Mesenteric fat pad (tissue), 1 donor: ENCODE measurements at places on chromosomes 1 and 21. TPM values are rescaled to one million over a fixed set of nuclear protein-coding genes. Genes with fewer than 3 reads are reported as not detected.

GRCh38 chr1:154614901-154615300 lies 6.9 kb upstream of the ADAR start:
- DNase-seq: no peak

GRCh38 chr1:22921452-22922126 lies 51.1 kb downstream of the LACTBL1 start:
- DNase-seq: no peak

DNA sequence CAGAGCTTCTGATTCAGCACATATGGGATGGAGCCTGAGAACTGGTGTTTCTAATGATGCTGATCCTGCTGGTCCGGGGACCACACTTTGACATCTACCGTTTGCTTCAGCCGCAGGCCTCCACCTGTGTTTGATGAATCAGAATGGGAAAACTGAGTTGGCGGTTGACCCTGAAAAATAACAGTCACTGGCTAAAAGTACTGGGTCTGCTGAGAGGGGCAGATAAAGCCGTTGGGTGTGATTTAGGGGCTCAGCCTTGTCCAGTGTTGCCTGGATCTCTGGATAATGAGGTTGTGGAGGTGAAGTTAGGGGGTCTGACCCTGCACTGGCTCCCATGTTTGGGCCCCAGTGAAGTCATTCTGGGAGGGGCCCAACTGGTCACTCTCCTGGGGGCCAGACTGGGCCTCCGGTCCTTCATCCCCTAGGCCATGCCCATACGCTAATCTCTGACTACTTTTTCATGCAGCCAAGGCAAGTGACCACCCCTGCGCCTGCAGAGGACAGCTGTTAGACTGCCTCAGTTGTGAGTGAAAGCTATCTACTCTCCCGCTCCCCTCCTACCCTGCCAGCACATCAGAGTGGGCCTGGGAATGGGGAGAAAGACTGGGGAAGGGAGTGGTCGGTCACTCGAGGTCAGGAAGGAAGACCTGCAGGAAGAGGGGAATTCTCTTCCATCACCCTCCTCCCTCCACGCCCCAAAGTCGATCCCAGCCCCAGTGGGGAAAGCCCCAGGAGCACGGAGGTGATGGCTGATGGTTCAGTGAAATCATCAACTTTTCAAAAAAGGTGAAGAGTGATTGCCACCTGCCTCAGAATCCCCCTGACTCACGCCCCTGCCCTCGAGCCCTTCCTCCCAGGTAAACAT lies 27.7 kb downstream of the VASH2 start:
- DNase-seq: no peak

- no peak for DNase-seq
Observed at GRCh38 chr1:222583079-222583478, 6.7 kb downstream of the TAF1A start.

DNA sequence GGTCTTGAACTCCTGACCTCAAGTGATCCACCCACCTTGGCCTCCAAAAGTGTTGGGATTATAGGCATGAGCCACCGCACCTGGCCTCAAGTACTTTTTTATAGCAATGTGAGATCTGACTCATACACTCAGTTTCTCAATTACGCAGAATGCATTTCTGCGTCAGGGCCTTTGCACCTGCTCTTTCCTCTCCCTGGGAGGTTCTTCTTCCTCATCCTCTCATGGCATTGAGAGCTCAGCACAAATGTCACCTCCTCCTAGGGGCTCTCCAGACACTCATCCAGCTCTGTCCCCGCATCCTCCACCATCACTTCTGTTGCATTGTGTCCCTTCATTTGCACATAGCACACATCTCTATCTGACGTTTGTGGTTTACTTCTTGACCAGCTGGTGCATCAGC lies 418.8 kb downstream of the PTPRU start:
- peak; percentile 6 for DNase-seq

- DNase-seq: no peak
Observed at GRCh38 chr1:17869815-17870214, 114.7 kb downstream of the ACTL8 start.

- no peak for DNase-seq
Observed at GRCh38 chr1:196701144-196701543, 49.3 kb downstream of the CFH start.

DNA sequence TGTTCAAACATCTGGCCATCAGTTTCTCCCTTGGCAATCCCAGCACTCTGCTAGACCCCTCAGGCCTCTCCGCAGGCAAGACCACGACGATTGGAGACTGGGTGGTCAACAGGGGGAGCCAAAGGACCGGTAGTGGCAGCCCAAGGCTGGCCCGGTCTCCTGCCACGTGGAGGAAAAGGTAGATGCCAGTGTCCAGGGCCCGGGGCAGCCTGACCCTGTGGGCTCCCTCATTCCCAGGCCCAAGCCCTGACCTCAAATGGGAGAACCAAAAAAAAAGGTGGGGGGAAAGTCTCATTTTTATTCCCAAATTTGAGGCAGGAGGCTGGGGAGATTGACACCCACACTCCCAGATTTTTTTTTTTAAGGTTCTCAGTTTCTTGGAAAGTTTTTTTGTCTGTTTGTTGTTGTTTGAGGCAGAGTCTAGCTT lies 24.8 kb downstream of the S100A6 start:
- peak; percentile 93 for DNase-seq

DNA sequence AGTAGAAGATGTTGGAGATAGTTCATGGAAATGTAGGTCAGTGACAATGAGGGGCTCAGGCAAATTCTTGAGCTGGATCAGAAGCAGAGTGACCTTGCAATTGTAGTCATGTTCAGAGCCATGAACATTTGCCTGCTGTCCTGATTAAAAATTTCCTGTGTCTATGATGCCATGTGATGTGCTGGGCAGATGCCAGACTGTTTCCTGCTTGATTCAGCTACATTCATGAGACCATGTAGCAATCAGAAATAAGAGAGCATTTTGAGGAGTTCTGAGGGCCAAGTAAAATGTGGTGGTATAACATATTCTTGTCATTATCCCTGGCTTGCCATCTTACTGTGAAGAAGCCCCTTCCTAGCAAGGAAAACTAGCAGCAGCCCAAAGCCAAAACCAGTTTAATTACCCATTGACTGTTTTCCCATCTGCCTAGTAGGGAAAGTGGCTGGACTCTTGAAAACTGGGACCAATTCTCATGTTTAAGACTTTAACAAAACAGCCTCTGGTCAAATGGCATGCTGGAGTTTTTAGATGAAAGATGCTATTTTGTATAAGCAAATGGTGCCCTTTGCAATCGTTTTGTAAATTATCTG lies 118.3 kb downstream of the NOS1AP start:
- DNase-seq: no peak

DNA sequence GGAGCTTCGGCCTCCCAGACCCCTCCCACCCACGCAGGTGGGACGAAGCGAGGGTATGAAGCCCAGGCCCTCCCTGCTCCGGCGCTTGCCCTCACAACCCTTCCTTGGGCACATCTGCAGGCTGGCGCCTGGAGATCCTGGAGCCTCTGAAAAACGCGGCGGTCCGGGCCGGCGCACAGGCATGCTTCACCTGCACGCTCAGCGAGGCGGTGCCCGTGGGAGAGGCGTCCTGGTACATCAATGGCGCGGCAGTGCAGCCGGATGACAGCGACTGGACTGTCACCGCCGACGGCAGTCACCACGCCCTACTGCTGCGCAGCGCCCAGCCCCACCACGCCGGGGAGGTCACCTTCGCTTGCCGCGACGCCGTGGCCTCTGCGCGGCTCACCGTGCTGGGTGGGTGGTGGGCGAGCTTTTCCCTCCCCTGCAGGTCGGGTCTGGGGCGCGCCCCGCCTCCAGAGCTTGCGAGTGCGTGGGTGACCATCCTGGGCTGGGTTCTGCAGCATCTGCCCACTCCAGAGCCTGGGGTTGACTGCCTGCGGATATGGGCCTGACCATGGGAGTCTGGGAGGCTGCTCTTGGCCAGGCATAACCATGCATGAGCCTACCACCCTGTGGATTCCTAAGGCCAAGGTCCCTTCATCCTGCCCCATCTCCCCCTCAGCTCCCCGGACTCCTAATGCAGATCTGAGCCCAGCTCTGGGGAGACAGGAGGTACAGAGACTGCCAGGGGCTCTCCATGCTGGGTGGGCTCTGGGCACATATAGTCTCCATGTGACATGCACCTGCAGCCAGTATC lies 89.8 kb downstream of the TRIM11 start:
- DNase-seq: peak; percentile 88

DNA sequence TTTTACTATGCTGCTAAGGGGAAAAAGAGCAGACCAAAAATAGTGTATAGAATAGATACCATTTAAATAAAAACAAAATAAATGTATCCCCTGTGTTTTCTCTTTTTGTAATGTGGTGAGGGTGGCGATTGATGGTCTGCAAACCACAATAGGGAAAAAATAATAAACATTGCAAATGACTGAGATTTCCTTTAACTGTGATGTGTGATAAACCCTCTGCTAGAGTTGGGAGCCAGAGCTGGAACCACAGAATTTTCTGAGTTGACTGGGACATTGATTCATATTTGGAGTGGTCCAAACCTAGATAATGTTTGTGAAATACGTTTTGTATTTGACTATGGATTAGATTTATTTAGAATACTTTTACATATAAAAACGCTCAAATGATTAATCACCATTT lies 70.6 kb upstream of the PTGFR start:
- DNase-seq: no peak

- DNase-seq: no peak
Observed at GRCh38 chr1:160704250-160704649, 7.4 kb downstream of the CD48 start.

DNA sequence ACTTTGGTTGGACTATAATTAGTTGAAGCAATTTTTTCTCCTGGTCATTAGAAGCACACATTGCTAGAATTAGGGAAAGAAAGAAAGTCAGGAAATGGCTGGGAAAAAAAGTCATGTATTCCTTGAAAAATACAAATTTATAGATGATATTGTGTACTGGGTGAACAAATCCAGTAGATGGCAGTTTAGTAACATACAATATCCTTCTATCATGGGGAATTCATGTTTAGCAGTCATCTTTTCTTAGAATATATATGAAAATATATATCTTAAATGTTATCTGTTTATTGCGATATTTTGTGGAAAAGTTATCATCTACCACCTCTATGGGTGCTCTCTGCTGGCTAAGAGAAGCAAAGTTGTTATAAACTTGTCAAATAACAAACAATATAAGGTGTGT lies 13.1 kb upstream of the ZRANB2 start:
- no peak for DNase-seq

DNA sequence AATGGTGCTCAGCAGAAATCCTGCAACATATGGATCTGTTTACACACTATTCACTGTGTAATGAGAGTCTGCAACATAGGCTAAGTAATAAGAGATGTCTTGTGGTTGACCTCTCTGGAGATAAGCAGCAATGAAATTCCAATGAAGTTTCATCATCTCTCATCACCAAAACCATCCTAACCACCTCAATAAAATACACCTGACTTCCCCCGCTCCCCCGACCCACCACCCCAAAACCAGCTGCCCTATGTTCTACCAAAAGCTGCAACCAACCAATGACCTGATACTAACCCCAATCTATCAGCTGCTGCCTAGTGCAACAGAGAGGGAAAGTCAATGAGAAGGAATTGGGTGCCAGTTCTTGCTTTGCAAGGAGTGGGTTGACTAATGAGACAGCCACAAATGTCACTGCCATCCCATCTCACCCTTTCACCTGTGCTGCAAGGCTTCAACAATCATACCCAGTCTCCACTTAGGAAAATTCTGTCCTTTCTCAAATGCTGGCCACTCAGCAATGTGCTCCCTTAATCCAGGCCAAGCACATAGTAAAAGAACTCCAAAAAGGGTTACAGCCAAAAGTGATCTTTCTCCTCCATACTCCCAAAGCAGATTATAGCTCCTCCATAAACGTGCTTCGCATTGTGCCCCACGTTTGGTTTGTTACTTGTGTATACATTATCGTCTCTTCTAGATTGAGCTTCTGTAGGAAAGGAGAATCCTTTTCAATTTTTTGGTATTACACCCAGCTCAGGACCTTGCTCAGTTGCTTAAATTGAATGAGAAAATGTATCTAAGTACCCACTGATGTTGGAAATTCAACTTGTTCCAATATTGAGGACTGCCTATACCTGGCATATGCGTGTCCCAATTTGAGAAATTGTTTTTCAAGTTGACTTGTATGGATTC lies 29.0 kb downstream of the MRPL39 start:
- DNase-seq: no peak

GRCh38 chr1:33001282-33001681 lies 35.4 kb downstream of the AK2 start:
- DNase-seq: no peak

DNA sequence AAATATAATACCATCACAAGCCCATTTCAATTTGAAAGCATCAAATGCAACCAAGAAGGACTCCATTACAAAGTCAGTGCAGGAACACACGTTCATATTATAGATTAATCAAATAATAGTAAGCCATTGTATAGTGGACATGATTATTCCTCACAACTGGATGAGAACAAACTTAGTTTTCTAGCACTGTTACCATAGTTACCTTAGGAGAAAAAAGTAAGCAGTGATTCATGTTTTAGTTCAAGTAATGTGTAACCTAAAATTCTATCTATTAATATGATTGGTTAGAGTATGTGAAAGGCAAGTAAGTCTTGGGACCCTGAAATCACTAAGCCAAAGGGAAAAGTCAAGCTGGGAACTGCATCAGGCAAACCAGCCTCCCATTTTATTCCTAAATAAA lies 15.2 kb downstream of the SSX2IP start:
- DNase-seq: no peak

- DNase-seq: no peak
Observed at GRCh38 chr1:6745073-6745472, 40.2 kb upstream of the CAMTA1 start.

- DNase-seq: no peak
Observed at GRCh38 chr21:18614303-18614702, 210.7 kb upstream of the TMPRSS15 start.

- peak; percentile 45 for DNase-seq
Observed at GRCh38 chr21:19914028-19914427, 1084.2 kb upstream of the NCAM2 start.

GRCh38 chr1:168958562-168959289 lies 147.8 kb upstream of the ATP1B1 start:
- DNase-seq: no peak

DNA sequence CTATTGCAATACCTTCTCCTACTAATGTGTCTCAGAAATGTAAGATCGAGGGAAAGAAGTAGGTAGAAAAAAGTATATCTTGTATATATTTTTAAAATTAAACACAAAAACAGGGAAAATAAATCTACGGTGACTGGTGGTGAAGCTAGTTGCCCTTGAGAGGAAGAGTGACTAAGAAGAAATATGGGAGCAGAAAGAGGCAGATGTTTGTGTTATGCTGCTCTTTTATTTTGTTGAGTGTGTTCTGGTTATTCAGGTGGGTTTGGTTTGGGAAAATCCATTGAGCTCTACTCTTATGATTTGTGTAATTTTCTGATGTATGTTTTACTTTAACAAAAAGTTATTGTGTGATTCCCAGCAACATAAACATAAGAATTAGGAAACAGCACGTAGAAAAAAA lies 444.9 kb upstream of the B3GALT2 start:
- no peak for DNase-seq

GRCh38 chr1:2644171-2644570 lies 11.4 kb upstream of the MMEL1 start:
- no peak for DNase-seq

GRCh38 chr1:171849245-171849898 lies 8.1 kb downstream of the DNM3 start:
- DNase-seq: no peak

Gene TMED5
- total RNA-seq: 109 TPM

Gene SOAT1
- 59.2 TPM for total RNA-seq

Gene TRNP1
- 1.7 TPM for total RNA-seq

Gene OR2L3
- not detected for total RNA-seq

Gene BARHL2
- total RNA-seq: not detected

Gene KRTAP20-2
- not detected for total RNA-seq

Gene NHLH1
- 0.42 TPM for total RNA-seq

Gene SPSB1
- total RNA-seq: 48.8 TPM

Gene FMOD
- total RNA-seq: 95.2 TPM

Gene TAS1R1
- not detected for total RNA-seq

Gene SPATA21
- total RNA-seq: not detected

Gene DIRAS3
- 0.74 TPM for total RNA-seq

Gene COG2
- total RNA-seq: 20.4 TPM

Gene GPR52
- total RNA-seq: 2.7 TPM

Gene PACC1
- 7.4 TPM for total RNA-seq
